ENCODE measurements at places on chromosomes 7 and 10.

DNA sequence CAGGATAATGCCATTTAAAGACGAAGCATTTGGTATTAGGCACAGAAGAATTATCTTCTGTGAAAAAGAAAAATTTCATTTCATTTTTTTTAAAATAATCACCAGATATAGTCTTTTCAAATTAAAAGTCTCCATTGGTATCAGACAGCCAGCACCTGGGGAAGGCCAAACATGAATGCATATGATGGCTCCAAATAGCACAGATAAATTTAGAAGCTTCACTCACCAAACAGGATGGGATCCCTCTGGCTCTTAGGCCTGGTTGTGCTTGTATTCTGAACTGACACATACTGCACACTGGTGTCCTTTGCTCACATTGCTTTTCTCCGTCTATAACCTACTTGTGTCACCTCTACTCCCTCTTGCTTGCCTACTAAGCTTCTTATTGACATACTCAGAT is 169.5 kb upstream of the CHRM2 start:
- DNase-seq: no peak

- DNase-seq: no peak
Observed at GRCh38 chr7:77351539-77352004, 64.6 kb downstream of the GSAP start.

DNA sequence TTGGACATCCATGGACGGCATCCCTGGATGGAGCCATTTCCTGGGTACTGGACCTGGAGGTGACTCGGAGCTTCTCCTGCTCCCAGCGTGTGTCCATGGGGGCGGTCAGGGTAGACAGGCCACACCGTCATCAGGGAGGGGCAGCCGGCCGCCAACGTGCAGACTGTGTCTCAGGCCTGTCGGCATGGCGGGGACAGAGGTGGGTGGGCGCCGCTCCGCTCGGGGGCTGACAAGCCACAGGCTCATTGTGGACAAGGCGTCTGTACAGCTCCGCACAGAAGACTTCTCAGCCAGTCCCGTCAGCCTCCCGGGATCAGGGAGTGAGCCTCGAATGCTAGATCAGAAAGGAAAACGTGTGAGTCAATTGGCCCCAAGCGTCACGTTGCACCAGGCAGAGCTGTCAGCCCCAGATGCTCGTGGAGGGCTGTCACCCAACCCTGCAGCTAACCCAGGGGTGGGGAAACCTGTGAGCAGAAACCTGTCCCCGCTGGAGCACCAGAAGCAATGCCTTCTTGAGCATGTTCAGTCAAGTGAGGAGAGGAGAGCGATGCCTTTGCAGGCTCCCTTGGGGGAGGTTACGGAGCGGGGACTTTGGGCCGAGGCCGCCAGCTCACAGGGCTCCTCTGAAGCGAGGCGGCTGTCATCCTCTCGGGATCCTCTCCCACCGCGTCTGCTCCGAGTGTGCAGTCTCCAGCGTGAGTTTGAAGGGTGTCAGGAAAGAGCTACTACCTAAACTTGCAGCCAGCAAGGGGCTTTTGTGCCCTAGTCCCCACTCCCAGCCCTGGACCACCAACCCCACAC is 16.0 kb upstream of the DPYSL4 start:
- DNase-seq: no peak

DNA sequence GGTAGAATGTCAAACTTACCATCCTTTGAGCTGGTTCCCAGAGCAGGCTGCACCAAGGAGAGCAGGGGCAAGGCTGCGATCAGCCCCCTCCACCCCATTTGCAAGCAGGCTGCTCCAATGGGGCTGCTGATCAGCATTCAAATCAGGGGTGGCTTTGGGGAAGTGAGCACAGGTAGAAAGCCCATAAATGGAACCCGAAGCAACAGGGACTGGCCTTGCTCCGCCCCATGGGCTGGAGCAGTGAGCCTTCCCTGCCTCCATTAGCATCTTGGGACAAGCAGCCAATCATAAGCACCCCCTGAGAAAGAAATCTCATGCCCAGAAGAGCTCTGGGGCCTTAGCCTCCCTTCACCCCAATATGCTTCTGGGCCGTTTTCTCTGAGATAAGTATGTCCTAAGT is 4.0 kb upstream of the PKD1L1 start:
- no peak for DNase-seq

DNA sequence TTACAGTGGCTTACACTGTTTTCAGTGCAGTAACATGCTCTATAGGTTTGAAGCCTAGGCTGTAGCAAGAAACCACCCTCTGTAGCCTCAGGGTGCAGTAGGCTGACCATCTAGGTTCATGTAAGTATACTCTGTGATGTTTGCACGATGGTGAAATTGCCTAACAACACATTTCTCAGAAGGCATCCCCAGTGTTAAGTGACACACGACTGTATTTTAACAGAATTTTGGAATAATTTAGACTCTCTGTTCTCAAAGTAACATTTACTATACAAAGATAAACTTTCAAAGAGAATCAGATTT is 44.6 kb upstream of the BHLHA15 start:
- DNase-seq: no peak
